ENCODE measurements at places on chromosomes 3 and 15.

DNA sequence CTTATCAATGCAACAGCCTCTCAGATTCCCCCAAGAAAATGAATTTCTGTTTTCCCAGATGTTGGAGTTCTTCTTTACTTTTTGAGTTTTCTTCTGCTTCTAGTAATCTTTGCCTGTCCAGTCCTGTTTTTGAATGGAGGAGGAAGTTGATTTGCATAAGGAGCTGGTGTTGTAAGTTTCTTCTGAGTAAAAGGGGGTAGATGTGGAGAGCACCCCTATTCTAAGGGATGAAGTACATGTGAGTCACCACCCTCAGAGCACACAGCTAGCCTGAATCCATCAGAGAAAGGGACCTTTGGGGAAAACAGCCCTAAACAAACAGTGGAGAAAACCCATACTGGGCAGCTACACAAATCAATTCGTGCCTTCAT, 34.5 kb downstream of the ACAA1 start:
- DNase-seq: no peak

GRCh38 chr15:78370013-78370412, 29.9 kb downstream of the CRABP1 start:
- DNase-seq: no peak

DNA sequence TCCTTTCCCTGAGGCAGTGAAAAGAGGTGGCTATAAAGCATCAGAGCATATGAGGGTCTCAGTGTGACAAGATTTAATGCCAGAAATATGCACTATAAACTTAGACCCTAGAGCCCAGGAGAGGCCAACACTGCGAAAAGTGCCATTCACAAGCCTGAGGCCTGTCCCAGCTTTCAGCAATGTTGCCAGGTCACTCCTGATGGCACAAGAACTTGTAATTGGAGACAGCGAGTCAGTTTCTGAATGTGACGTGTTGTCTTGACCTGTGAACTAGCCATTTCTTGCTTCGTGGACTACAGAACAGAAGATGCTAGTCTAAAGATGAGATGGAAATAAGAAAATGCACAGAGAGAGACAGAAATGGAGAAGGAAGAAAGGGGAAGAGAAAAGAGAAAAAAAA, 87.9 kb downstream of the WDR72 start:
- DNase-seq: no peak

DNA sequence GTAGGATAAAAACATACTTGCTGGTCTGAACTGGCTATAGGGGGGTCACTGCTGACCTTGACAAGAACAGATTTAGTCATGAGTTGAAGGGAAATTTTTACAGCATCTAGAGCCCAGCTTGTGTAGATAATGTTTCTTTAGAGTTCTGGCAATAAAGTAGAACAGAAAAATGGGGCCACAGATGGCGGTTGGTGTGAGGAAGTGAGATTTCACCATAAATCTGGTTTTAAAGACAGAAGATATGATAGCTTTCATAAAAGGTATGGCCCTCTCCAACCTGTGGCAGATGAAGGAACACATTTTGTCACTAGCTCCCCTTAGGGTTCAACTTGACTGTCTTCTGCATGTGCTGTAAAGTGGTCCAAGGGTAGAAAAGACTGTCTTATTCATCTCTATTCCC, 24.3 kb upstream of the IMPDH2 start:
- no peak for DNase-seq

GRCh38 chr3:100089812-100090668, 24.3 kb downstream of the FILIP1L start:
- DNase-seq: no peak

DNA sequence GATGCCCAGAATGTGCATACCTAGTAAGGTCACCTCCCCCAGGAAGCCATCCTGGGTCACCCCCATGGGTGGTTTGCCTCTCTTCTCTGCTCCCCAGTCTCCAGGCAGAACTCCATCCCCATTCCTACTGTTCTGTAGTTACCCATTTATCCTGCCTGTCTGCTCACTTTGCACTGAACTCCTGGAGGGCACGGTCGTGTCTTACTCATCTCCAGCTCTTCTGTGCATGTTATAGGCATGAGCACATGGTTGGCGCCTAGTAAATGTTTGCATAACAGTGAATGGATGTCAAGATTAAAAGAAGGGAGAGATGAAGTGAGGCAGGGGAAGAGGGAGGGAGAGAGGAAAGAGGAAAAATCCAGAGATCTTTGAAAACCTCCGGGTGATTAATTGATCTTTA, 208.4 kb upstream of the TRIM42 start:
- DNase-seq: no peak

DNA sequence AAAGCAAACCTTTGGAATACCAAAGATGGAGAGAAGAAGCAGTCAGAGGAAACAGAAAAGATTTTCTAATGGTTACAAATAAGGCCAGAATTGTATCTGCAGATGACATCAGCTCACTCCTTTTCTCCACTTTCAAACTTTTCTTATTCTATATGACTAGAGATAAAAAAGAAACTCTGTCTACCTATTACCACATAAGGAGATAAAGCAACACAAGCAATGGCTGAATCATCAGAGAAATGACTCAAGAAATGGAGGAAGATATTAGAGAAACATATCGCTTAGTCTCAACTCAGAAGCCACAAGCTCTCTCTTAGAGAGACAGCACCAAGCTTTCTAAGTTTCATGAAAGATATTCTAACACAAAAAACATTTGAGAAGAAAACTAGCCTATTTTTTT, 784.0 kb downstream of the ZPLD1 start:
- no peak for DNase-seq

Data from mucosa of gallbladder (tissue), 1 donor.